ENCODE measurements at places on chromosomes 11 and 22. TPM values are rescaled to one million over a fixed set of nuclear protein-coding genes. Genes with fewer than 3 reads are reported as not detected.

Gene PRR5L
- total RNA-seq: 14.6 TPM

Gene DAGLA
- 0.09 TPM for total RNA-seq

Gene CDON
- total RNA-seq: 1.3 TPM

Gene SCGB2A2
- not detected for total RNA-seq

Gene SCO2
- 8.5 TPM for total RNA-seq

Gene PLA2G6
- 102 TPM for total RNA-seq

Gene HPX
- total RNA-seq: 1.6 TPM

Gene CECR2
- total RNA-seq: 0.23 TPM

Gene TRPC6
- not detected for total RNA-seq

Gene MRE11
- 49.1 TPM for total RNA-seq

Gene MS4A6E
- not detected for total RNA-seq

Gene GUCY1A2
- not detected for total RNA-seq

Gene MUC6
- total RNA-seq: not detected

Gene CHID1
- 44.2 TPM for total RNA-seq

Gene PTS
- total RNA-seq: 28.7 TPM

Gene APOA1
- total RNA-seq: not detected

Gene OR2AG1
- not detected for total RNA-seq

Gene CNGA4
- 0.29 TPM for total RNA-seq

Gene MMP10
- total RNA-seq: 1.2 TPM

Gene CSRP3
- total RNA-seq: not detected

Gene OR4D5
- total RNA-seq: not detected

Gene GGTLC2
- total RNA-seq: not detected

Gene KDELR3
- total RNA-seq: 0.37 TPM

Gene ART1
- total RNA-seq: not detected

Gene OR51B5
- total RNA-seq: not detected

Gene ELFN2
- 0.62 TPM for total RNA-seq

Gene MPZL2
- 10.1 TPM for total RNA-seq

Gene NOX4
- total RNA-seq: not detected

Gene GLYATL1
- not detected for total RNA-seq

Measured in activated T-cell treated with anti-CD3 and anti-CD28 coated beads, Interleukin-2, amount 50 U/mL, for 72 hours (primary cell).